CD4-positive, alpha-beta T cell treated with Interleukin-12 subunit alpha and Interleukin-12 subunit beta, for 1 hour (primary cell): ENCODE measurements at places on chromosomes 2 and 18.
A peak's percentile ranks its signal among the peaks of the same experiment; 100 is the strongest.

DNA sequence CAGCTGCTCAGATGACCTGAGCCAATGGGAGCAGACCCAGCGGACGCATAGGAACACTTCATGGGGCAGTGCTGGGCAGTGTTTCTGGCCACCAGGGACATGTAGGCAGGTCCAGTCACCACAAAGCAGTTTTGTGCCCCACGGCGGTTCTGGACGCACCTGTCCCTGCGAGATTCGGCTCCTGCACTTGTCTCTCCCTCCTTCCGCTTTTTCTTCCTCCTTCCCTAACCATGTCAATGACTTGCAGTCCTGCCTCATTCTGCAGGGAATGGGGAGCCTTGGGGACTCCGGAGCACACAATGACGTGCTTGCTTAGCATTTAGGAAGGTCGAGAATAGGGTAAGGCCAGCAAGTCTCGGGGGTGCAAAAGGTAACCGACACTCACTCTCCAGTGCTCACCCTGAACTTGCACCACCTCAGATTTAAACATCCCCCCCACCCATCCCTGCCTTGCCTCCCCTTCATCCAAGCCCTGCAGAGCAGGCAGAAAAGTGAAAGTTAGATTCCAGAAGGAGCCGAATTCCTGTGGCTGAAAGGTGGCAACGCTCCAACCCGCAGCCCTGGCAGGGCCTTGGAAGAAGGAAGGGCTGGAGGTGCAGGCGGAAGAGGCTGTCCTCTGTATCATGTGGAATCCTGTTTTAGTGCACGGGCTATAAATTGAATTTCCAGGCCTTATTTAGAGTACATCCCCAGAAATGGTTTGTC is 40.5 kb upstream of the ATG16L1 start:
- no peak for DNase-seq

- no peak for DNase-seq
These were observed 495.6 kb downstream of the TMX3 start for GRCh38 chr18:68219274-68219673.

GRCh38 chr2:170238776-170239175 is 60.8 kb downstream of the MYO3B start:
- DNase-seq = no peak

- no peak for DNase-seq
These were observed 576.0 kb downstream of the ARHGAP15 start for GRCh38 chr2:143705108-143705707.

- peak; percentile 42 for DNase-seq
These were observed 32.8 kb downstream of the FAM124B start for GRCh38 chr2:224369028-224369632.

DNA sequence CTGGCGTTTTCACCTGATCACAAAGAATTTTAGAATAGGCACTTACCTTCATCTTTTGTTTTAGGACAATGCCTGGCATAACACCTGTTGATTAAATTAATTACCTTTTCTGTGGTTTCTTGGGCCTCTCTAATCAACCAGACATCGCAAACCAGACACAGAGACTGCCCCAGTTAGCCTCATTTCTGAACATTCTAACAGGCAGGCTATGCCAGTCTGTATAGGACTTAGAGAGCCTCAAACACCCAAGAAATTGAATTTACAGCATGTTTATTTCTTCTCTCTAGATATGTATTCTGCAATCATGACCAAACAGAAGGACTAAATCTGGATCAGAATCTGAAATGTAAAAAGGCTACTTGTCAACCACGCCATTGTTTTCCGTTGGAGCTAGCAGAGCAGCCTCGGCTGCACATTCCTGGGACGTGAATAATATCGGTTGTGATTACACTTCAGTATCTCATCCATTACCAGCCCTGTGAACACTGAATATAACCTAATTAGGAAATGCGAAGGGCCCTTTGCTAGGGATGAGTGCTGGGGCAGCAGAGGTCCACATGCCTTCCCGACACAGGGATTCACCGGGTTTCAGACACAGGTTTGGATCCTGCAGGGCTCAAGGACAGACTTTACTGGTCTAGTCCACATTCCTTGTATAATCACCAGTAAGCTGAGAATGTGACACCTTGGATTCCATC is 17.5 kb upstream of the CDC42EP3 start:
- DNase-seq = no peak

DNA sequence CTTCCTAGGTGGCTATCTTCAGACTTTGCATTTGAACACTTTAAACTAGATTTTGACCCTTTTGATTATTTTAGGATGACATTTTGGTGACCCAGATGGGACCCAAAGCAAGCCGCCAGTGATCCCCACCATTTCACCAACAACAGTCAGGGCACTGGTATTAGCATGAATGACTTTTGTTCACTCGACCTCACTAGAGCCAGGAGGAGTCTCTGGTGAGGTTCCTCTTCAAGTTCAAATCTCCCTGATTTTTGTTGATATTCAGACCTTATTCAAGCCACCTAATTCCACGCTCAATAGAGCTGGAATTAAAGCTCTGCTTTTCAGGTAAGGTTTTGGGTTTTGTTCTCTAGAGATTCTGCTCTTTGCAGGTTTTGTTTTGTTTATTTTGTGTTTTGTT is 202.3 kb downstream of the MREG start:
- no peak for DNase-seq

- DNase-seq = no peak
These were observed 511.7 kb downstream of the GALR1 start for GRCh38 chr18:77761332-77761731.
